Brain microvascular endothelial cell (primary cell): ENCODE measurements at places on chromosomes 1 and 21.

DNA sequence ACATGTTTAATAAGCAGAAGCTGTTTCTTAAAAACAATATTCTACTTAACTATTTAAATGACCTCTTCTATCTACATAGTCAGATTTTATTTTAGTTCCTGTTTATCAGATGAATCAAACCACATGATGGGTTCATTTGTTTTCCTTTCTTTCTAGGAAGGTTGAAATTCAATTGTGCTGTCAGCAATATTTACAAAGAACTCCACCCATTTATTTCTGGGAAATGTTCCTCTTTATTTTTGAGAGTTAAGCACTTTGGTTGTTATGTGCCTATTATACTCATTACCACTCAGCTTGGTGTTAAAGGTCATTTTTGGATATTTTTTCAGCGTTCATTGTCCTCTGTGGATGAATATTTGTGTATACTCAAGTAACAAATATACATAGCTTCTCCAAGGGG, 84.9 kb downstream of the C4BPA start:
- no peak for DNase-seq

DNA sequence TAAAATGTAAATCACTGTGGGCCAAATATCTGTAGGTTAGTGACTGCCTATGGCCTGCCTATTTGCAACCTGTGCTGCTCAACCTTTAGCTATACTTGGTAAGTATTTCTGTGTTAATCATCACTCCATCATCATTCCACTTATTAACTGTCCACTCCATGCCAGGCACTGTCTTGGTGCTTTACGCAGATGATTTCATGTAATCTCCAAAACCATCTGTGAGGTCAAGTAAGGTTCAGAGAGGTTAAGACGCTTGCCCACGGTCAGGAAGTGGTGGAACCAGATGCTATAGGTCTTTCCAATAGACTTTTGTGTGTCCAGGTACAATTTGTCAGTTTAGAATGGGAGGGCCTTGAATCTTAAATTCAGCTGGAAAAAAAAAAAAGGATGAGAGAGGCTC, 10.8 kb upstream of the PHACTR4 start:
- no peak for DNase-seq

DNA sequence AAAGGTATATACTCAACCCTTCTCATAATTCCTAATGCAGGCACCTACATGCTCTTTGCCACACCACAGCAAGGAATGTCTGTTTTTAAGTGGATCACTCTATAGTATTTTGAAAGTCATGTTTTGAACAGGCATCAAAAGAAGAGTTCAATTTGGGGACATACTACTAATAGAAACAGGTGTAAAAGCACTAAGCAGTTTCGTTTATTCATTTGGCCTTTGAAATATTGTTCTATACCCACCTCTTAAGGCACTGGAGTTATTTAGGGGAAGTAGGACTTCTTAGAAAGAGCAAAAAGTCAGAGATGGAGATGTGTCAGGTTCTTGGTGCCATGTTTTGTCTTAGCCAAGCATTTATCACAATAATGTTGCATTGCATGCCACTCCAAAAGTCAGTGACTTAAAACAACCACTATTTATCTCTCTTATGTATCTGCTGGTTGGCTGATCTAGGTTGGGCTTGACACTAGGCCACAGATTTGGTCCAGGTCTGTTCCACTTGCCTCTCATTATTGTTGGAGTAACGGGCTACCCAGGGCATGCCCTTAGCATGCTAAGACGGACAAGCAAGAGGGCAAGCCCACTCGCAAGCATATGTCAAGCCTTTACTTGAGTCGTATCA, 107.5 kb downstream of the RGL1 start:
- DNase-seq, result no peak

DNA sequence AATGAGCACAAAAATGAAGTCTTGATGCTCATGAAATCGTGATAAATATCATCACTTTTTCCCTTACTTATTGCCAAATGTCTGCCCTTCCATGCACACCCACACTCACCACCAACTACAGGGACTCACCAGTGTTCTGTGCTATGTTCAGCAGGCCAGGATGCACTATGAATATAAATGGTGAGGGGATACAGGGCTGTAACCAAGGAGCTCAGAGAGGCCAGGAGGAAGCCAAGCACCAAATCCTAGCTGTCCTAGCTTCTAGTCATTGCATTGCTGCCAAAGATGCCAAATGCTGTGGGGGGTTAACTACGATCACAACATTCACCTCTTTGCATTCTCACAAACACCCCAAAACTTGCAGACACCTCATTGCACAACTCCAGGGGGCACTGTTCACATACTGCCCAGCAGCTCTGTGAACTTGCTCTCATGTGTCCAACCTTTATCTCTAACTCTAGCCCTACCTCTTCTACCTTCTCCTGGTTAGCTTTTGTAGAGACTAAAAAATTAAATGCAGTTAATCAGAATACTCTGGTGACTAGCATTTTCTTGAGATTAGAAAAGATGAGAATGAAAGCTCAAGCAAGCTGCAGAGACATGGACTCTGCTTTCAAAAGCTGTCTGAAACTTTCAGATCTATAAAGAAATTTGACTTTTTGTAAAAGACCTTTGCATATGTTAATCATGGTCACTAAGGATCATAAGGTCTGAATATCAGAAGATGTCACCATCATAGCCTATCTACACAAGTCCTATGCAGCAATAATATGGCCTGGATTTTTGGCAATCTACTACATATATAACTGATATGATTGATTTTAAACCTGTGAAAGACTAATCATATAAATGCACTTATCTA, 13.9 kb upstream of the KIF14 start:
- DNase-seq, result no peak

- DNase-seq, result no peak
Measured at GRCh38 chr1:203631349-203631748, 4.7 kb downstream of the ATP2B4 start.

DNA sequence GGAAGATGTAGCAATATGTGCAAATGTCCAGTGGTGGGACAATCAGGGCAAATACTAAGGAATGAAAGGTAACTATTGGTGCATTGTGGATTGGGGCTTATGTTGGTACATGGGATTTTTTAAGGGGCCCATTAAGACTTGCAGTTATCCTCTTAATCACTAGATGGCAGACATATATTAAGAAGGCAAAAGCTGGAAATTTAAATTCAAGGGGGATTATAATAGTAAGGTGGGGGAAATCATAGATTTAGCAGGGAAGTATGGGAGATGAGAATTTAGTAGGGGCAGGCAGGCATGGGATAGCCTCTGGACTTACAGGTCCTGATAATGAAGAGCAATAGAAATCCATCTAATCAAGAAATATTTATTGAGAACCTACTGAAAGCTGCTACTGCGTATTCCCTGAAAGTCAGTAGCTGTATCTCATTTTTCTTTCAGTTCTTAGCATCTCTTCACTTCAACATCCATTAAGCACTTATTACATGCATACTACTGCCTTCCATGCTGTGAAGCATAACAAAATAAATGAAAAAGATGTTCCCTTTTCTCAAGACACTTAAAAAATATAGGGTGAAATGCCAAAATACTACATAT, 251.8 kb downstream of the CRB1 start:
- no peak for DNase-seq

DNA sequence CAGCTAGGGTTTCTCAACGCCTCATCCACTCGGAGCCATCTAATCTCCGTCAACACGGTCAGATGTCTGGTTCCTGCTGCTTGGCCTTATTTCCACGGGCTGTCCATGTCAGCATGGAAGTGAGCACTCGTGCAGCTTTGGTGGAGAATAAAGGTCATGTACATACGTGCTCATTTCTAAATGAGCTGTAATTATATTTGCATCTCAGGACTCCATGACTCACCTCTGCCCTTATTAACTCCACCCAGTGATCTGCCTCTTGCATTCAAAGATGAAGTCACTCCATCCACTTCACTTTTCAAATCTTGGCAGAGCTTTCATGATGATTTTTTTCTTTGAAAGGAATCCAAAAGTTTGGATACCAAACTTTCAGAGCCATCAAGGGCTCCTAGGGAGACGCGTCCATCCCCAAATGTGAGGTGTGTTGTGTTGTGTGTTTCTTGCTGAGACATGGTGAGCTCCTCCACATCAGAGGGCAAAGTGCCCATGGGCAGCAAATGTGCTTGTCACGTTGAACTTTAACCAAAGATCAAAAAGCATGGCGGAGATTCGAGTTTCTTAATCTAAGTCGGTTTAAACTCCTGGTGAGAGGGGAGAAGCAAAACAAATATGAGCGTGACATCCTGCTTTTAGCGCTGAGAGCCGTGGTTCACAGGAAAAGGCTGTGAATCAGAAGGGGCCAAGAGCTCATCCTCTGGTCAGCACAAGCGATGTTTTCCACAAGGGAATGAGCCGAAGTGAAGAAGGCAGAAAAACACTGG, 68.6 kb upstream of the ERRFI1 start:
- peak; percentile 92 for DNase-seq

DNA sequence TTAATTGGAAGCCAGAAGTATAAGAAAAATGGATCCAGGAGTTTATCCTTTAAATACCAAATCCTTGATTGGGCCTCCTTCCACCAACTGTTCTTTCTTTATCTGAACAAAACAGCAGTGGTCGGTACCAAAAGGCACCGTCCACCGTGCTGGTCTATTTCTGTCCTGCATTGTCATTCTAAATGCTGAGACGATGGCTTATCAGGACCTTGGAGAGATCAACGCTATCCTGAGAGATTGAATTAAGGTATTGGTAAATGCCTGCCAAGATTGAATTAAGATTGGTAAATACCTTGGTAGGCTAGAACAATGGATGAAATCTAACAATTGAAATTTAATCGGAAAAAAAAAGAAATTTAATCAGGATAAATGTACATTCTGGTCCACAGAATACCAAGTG, 73.4 kb upstream of the SOD1 start:
- DNase-seq, result no peak

DNA sequence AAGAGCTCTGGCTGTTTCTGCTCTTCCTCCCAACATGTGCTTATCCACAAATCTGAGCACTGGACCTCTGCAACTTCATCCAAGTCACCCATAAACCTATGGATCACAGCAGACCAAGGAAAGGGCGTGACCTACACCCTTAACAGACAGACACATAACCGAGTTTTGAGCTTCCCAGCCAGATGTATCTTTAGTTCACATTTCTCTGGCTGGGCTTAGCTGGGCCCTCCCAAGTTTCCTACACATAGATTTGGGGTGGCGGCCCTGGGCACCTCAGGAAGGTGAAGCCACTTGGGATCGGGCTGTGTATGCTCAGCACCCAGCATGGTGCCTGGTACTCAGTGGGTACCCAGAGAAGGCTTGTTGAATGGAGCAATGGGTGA, 26.4 kb downstream of the FAAH start:
- DNase-seq, result no peak

DNA sequence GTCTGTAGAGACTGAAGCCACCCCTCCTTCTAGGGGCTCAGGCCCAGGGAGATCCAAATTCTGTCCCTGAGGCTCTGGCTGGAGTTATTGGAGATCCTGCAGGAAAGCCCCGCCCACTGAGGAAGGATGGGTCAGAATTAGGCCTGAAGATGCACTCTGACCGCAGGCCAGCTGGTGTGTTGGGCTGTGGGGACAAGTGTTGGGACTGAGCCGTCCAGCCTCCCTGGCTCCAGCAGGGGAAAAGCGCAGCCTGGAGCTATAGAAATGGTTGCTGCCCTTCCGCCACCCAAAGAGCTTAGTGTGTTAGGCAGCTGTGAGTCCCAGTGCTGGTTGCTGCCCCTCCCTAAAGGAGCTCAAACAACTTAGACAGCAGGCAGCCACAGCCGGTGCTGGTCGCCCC, 33.0 kb upstream of the PRRX1 start:
- DNase-seq, result no peak

DNA sequence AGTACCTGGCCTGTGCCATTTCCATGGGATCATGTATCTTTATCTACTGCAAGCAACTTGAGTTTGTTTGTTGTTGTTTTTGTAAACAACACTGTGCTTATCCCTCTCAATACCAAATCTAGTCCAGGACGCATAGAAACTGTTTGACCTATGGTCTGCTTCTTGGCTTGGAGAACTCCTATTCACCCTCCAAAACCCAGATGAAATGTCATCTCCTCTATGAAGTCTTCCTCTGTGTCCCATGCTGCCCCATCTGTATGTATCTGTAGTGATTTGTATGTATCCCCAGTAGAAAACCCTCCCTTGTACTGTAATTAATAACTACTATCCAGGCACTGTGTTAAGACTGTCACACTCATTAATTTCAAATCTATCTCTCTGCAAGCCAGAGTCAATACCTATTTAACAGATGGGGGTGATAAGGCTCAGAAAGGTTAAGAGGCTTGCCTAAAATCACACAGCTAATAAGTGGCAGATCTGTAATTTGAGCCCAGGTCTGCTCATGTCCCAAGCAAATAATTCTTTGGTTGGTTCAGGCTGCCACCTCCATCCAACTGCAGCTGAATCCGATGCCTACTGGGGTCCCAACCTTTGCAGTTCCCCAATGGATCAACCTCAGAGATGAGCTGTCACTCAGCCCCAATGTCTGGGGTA, 24.6 kb upstream of the ECE1 start:
- no peak for DNase-seq

DNA sequence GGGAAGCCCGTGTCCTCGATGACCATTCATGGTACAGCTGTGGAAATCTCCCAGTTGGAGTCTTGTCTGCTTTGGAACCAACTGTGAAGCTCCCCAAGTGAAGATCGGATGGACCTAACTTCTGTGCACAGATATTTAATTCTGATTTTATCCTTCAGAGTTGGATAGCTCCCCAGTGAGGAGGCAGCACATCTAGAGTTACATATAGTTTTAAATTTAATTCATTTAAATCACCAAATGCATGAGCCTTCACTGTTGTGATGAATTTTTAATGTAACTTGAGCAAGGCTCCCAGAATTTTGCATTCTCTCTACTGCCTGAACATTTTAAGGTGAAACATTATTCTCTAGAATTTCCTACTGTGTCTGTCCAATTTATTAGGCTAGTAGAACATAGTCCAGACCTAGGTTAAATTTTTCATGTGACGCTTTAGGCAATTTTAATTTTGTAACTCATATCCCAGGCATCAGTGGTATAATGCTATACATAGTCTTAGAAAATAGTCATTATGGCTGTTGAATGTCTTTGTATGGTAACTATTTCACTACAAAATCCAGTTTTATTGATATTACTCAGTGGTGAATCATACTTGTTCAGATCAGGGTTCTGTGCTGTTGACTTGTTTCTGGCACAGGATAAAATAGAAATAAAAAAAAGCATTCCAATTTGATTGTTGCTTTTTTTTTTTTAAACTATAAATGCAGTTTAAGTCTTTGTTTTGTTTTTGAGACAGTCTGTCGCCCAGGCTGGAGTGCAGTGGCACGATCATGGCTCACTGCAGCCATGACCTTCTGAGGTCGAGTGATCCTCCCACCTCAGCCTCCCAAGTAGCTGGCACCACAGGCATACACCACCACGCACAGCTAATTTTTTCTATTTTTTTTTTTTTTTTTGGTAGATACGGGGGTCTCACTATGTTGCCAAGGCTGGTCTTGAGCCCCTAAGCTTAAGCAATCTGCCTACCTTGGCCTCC, 66.9 kb downstream of the PRDM2 start:
- DNase-seq, result no peak
